ENCODE measurements at places on chromosomes 3 and 15.

GRCh38 chr15:85582131-85583079 is 202.0 kb downstream of the AKAP13 start:
- DNase-seq: no peak

DNA sequence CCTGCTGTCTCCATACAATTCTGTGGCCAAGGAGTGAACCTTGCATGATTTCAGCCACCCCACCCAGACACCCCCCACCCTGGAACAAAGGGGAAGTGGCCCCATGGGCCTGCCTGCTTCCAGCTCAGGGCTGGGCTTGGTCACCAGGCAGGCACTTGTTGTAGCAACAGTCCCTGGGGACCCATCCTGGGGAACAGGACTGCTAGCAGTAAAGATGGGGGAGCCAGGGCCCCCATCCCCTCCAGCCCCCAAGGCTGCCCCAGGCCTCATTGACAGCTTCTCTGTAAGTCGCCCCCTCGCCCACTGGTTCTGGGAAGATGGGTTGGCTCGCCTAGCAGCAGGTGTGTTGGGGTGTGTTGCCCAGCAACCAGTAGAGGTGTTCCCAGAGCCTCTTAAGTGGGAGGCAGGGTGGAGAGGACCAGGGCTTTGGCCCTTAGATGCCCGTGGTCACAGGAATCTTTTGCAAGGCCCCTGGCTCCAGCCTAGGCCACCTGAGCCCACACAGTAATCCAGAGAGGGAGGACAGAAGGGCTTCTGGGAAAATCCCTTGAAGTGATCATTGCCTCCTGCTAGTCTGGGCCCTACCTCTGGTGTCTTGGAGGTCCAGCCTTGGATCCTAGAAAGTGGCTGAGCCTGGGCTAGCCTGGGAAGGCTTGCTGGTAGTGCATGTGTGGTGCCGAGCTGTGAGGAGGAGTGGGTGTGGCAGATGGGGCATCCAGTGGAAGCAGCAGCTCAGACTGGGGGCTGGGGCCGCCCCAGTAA is 48.9 kb downstream of the CYP11A1 start:
- no peak for DNase-seq

DNA sequence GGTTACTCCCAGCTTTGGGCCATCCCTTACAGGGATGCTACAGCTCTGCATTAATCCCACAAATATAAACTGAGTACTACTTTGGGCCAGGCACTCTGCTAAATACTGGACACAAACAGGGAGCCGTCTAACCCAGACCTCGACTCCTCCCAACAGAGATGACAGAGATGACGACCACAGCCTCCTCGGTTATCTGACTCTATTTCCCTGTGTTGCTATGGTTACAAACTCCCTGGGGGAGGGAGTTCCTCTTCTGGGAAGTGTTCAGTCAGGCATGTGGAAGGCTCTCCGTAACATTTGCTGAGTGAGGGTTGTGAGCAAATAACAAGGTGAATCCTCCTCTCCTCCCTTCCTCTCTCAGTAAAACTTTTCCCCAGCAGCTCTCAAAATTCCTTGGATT is 6.7 kb upstream of the CMTM7 start:
- DNase-seq: no peak

DNA sequence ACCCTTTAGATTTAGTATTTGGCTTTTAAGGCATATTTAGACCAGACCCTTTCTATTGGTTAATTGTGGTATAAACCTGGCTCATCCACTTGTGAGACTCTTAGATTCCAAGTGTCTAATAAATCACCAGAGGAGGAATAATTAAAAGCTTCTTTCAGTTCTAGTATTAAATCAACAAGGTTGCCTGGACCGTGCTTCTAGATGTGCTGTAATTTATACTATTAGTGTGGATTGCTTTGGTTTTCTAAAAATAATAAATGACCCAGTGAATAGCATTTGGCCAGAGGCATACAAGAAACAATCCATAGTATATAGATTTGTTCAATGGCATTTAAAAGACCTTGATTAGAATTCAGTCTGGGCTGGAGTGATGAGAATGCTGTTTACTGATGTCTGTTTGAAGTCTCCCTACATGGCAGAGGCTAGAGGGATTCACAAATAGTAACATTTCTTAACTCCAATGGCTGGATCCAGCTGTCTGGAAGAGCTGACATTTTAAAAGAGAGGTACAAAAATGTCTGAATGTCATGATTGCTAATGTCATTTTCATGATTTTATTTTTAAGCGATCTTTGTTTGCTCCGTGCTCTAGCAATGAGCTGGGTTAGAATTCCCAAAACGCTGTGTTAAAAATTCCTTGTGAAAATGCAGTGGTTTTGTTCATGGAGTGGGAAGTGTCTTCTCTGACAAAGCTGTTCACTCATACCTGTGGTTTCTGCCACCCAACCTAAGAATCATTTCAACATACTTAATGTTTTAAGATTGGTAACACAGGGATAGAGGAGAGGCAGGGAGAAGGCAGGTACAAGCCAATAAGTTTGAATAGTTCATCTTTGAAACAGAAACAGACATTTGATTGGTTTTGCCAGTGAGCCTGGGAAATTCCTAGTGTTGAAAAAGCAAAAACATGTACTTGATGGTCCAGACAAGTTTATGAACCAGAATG is 89.9 kb downstream of the RBMS3 start:
- no peak for DNase-seq

DNA sequence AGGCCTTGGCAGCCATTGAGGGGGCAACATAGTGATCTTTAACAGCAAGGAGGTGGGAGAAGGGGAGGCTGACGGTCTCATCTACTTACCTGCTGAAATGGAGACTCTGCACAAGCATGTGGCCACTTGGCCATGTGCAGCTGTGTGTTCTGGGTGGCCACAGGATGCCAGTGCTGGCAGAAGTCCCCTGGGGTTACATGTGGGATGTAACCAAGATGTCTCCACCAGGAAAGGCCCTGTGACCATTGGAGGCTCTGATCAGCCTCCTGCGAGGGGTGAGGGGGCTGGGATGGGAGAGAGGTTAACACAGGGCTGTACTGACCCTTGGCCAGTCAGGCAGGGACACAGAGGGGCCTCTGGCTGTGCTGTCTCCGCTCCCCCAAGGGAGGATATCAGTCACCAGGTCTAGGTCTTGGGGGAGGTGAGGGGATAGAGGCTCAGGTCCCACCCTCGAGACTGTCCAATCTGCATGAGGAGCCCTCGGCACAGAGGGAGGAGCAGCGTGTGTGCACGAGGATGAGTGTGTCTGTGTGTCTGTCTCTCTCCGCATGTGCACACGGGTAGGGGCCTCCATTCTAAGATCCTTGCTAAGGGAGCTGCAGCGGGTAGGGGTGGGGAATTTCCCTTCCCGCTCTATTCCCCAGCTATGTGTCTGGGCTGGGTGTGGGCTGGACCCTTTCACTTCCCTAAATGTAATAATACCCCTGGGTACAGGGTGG is 19.5 kb downstream of the PRKCD start:
- DNase-seq: no peak
